ENCODE measurements at places on chromosomes 7 and 10.
A peak's percentile ranks its signal among the peaks of the same experiment; 100 is the strongest.

GRCh38 chr7:127337581-127337980, 54.9 kb downstream of the ZNF800 start:
- DNase-seq = no peak

DNA sequence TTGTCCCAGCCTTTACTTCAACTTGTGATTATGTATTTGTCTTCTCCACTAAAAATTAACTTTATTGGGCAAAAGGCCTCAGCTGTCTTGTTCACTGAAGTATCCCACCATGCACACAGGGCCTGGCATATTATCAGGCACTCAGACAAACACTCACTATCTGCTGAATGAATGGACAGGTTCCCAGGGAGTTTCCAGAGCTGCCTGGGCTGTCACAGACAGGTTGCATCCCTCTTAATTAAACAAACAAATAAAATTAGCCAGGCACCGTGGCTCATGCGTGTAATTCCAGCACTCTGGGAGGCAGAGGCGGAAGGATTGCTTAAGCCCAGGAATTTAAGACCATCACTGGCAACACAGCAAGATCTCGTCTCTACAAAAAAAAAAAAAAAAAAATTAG, 1.5 kb upstream of the TSPAN14 start:
- no peak for DNase-seq

GRCh38 chr10:91901784-91902677, 7.3 kb downstream of the FGFBP3 start:
- DNase-seq = peak; percentile 93

GRCh38 chr10:14611968-14612693, 162.6 kb downstream of the FAM107B start:
- DNase-seq = no peak

GRCh38 chr10:106957823-106958588, 206.5 kb downstream of the SORCS1 start:
- no peak for DNase-seq

- DNase-seq = no peak
Observed at GRCh38 chr7:143250822-143251221, 12.4 kb upstream of the GSTK1 start.

DNA sequence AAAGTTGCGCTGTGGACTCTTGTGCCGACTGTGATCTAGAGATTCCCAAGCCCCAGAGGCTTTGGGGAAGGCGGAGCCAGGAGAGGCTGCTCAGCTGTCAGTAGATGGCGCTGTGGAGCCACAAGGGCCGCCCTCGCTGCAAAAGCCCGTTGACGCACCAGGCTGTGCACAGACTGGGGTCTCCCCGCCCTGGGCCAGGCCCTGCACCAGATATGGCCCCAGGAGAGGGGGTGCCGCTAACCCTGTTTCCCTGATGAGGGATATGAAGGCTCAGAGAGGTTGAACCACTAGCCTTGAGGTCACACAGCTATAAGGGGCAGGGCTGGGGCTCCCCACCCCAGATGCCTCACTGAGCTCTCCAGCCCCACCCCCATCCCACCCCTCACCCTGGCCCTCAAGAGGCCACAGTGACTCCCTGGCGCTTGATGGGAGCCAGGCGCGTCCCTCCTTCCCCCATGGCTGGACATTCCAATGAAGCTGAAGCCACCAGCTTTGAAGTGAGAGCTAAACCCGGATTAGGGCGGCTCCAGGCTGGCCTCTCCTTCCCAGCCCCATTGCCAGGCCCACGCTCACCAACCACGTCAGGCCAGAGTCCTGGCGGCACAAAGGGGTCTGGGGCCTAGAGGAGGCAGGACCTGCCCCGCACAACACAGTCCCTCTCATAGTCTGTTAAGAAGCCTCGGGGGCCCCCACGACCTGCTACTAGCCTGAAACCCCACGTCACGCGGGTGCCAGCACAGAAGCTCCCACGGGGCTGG, 26.4 kb downstream of the MYL10 start:
- DNase-seq = peak; percentile 80

- peak; percentile 59 for DNase-seq
Observed at GRCh38 chr7:55185321-55185802, 166.5 kb downstream of the EGFR start.

DNA sequence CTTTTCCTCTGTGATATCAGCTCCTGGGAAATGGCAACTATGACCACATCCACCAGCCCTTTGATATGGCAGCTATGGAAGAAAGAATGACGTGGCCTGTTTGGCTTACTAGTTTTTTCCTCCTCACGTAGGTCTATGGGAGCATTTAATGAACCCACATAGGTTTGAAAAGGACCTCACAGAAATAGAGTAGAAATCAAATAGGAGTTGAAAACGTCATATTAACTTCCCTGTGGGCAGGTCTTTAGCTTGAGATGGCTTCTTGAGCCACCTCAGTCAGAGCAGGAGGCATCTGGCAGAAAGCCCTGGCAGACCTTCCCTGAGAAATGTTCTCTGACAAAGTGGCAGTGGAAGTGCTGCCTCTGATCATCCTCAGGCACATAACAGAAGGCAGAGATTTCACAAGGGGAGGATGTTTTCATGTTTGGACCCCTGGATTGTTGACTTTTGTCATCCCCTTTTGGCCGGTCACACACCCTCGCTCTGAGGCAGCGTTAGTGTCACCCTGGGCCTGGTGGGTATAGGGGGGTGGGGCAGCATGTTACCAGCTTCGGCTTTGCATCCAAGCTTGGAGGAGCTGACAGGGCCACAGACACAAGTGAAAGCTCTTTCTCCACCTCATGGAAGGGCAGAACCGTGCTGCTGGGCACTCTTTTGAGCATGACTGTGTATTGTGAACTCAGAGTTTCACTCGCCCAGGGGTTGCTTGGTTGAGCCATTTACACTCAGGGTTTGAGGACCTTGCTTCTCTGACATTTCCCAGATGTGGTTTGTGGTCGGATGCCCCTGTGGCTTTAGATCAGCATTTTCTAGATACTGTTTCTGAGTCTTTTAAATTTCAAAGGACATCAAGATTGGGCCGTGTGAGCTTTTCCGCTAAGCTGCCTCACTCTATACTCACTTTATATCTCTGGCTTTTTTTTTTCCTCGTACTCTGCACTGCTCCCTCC, 184.2 kb downstream of the STK31 start:
- DNase-seq = peak; percentile 34

- DNase-seq = peak; percentile 99
Observed at GRCh38 chr10:62048919-62049623, 147.6 kb downstream of the ARID5B start.

GRCh38 chr7:69426705-69427104, 171.6 kb upstream of the AUTS2 start:
- DNase-seq = no peak

DNA sequence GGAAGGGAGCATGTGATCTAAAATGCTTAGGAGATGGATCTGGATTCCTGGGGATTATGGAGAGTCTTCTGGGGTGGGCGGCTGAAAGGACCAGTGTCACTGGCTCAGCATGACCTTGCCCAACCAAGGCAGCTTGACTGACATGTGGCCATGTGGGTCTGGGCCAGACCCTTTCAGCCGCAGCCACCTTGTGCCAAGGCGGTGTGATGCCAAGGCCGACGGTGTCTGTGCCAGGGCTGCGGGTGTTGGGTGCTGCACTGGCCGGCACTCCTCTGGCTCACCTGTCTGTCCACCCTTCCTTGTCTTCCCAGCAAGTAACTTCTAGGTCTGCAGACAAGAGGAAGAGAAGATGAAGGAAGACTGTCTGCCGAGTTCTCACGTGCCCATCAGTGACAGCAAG, 8.8 kb downstream of the DEPP1 start:
- DNase-seq = no peak

DNA sequence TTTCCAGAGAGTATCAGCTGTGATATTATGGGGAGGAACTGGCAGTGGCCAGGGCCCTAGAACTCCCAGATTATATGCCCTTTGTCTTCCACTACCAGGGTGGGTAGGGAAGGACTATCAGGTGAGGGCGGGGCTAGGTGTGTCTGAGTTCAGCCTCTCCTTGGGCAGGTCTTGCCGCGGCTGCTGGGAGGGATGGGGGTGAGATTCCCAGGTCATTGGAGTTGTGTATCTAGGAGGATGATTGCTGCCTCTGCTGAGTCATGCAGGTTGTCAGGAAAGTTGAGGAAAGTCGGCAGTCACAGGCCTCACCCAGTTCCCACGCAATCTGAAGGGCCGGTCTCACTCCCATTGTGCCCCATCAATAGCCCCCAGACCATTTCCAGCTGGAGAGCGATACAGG, 185.2 kb downstream of the DKK1 start:
- DNase-seq = no peak

DNA sequence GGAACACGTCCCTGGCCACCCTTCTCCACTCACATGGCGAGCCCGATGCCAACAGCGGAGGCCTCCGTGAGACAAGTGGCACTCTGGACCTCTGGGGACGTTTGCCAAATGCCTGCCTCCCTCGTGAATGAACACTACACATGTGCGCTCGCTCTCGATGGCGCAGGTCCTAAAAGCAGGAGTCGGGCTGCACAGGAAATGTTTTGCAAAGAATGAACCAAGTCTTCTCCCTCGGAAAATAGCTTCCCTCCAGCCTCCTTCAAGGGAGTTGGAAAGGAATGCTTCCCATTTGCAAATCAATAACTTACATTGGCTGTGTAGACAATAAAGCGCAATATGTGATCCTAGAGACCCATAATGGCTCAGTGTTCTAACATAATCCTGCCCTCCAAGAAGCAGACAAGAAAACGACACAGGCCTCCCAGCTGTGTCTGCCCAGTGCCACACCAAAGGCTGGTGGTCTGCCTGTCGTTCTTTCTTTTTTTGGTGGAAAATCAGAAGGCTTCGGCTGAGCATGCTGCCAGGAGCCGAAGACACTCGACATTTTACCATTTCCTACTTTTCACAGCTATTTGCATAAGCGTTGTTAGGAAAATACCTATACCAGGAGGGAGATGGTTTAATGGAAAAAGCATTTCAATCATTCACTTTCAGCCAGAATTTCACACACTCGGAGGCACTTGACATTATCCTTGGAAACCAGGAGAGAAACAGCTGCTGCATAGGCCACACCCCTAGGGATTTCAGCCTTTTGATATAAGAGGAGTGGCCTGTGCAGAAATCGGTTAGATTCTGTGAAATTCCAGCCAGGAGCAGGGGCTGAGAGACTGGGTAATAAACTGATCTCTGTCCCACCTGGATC, 38.4 kb downstream of the ATXN7L1 start:
- no peak for DNase-seq

DNA sequence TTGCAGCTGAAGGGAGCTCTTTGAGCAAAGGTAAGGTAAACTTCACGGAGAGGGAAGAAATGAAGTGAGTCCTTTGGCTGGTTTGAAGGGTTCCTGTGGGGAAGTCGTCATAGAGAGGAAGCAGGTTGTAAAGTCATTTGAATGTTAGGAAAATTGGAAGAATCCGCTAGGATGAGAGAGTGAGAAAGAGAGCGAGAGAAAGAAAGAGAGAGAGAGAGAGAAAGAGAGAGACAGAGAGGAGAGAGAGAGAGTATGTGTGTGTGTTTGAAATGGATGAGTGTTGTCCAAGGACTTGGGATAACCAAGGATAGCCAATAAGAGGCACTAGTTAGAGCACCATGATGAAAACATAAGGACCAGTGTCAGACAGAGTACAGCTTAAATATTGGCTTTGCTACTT, 43.1 kb downstream of the FEZF1 start:
- no peak for DNase-seq

- peak; percentile 11 for DNase-seq
Observed at GRCh38 chr7:22202141-22202540, 154.8 kb downstream of the RAPGEF5 start.

DNA sequence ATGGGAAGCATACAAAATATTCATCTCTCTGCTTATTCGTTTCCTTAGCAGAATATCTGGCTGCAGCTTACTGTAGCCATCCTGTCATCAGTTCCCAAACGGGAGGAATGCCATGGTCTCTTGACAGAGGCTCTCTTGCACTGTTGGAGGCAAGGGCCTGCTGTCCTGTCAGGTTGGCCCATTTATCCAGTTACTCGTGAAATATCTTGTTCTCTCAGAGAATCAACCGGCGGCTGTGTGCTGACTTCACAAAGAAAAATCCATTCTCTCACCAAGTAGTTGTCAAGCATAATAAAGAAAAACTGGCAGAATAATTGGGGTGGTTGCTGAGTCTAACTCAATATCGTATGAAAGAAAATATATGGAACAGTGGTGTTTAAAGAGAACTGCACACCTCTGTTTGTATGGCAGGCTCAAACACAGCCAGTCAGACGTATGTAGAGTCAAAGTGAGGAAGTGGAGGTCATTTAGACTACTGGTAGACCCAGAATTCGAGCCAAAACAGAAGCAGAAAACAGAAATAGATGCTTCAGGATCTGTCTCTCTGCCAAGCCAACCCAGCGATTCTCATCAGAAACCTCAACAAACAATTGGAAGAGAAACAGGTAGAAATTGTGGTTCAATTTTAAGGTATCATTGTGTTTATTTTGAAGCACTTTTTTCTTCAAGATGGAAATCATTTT, 349.2 kb upstream of the PRKCQ start:
- DNase-seq = no peak

DNA sequence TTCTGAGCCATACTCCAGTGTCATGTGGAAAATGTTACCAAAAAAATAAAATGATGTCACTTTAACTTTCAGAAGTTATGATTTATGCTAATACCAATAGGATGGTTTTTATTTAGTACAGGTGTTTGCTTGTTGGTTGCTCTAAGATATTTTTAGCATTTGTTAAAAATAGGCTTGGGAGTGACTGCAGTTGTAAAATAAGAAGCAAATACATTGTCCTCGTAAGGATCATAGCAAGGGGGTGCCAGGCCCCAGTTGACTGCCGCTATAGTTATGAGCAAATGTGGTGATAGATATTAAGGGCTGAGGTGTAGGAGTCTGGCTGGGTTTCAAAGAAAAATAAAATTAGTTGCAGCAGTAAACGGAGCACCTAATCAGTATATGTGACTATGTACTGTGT, 354.4 kb upstream of the BMPER start:
- DNase-seq = no peak

DNA sequence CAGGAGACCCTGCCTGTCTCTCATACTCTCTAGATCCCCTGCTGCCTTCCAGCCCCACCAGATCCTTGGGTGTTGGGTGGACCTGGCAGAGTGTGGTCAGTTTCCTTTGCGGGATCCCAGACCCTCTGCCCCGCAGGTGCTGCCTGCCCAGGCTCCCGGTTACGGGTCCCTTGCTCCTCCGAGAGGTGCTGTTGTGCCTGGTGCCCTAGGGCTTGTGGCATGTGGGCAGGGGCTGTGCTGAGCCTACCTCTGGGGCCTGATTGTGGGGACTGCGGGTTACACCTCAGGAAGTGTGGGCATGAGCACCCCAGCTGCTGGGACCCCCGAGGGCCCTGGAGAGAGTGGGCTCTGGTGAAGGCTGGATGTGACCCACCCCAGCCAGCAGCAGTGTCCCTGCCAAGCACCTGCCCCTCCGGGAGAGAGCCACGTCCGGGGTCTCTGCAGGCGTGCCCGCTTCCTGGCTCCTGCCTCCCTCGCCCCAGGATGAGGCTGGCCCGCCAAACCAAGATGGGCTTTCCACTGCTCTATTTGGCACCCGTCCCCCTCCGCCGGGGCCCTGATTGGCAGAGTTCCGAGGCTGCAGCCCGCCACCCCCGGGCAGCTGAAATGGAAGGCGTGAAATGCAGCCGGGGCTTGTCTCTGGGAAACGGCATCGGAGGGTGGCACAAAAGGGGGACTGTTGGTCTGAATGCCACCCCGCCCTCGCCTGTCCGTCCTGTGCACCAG, 17.0 kb downstream of the CLIP2 start:
- DNase-seq = no peak
